ENCODE measurements at places on chromosomes 2 and 18.

- no peak for DNase-seq
Observed at GRCh38 chr2:147641651-147642050, 203.2 kb upstream of the ACVR2A start.

GRCh38 chr2:36163520-36164254, 191.9 kb upstream of the CRIM1 start:
- no peak for DNase-seq

- no peak for DNase-seq
Observed at GRCh38 chr2:185278761-185279160, 459.8 kb upstream of the FSIP2 start.

DNA sequence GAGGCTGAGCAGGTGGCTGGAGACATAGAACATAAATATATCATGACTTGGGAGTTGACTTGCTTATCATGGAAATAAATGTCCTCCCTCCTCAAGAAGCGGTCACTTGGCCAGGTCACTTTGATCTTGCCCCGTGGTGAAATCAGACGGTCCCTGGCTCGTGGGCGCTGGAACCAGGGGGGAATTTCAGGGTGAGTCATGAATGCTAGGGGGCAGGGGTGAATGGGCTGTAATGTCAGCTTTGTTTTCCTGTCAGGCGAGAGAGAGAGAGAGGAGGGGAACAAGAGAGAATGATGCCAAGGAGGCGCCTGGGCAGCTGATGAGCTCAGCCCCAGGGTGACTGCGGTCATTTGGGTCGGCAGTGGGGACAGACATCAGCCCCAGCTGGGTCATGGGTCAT, 47.7 kb downstream of the RRM2 start:
- DNase-seq = peak; percentile 34

DNA sequence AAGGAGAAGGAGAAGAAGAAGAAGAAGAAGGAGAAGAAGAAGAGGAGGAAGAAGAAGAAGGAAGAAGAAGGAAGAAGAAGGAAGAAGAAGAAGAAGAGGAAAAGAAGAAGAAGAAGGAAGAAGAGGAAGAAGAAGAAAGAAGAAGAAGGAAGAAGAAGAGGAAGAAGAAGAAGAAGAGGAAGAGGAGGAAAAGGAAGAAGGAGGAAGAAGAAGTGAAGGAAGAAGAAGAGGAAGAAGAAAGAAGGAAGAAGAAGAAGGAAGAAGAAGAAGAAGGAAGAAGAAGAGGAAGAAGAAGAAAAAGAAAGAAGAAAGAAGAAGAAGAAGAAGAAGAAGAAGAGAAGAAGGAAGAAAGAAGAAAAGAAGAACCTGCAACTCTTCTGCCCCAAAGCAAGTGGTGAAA, 942.0 kb downstream of the DPP10 start:
- DNase-seq = no peak

DNA sequence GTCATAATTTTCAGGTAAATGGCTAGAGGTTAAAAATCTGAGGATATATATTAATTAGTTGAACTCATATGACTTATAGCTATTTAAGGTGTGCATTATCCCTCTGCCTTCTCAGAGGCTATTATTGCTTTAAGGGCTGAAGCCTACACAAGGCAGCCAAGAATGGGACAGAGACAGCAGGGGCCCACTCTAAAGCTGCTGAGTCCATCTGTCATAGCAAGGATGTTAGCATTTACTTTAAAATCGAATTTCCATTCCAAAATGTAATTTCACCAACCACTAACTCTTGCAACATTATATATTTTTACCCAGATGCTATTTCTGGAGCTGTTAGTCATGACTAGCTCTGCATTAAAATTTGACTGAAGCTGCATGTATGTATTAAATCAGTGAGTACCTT, 236.3 kb upstream of the FSIP2 start:
- no peak for DNase-seq

GRCh38 chr18:71849407-71849806, 694.7 kb downstream of the CBLN2 start:
- DNase-seq = no peak

DNA sequence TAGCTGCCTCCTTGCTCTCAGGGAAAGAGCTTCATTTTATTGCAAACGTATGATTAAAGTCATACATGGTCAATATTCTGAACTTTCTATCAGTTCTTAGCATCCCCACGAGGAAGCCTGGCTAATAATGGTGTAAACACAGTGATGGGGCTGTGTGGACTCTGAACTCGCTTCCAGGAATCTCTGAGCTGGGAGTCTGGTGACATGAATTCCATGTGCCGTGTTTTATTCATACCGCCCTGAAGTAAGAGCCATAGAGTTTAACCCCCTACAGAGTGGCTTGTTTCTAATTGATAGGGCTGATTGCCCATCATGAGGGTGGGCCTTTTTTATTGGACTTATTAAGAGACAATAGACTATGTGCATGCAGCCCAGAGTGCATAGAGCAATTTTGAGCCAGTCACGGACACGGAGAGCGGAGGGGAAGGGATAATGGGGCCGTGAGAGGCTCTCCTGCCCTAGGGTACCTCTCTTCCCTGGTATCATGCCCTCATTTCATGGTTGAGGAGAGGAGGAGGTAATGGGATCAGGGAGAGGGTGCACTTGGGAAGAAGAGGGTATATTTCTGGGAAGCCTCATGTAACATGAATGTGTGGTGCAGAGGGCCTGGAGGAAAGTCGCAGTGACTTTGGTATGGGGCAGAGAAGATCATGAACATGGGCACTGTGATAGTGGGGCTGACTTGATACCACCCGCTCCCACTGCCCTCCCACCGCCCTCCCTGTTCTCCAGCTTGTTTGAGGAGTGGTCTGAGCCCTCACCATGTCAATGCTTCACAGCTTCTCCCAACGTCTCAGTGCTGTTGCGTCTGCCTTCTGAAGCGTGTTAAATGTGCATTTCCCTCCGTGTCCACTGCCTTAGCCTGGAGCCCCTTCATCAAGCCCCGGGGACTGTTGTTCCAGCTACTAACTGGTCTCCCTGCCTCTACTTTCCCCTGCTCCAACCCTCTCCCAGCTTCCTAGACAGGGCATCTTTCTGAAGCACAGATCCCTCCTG, 73.2 kb downstream of the IL1R2 start:
- peak; percentile 64 for DNase-seq

- DNase-seq = no peak
Observed at GRCh38 chr2:198966269-198966668, 491.5 kb downstream of the SATB2 start.

DNA sequence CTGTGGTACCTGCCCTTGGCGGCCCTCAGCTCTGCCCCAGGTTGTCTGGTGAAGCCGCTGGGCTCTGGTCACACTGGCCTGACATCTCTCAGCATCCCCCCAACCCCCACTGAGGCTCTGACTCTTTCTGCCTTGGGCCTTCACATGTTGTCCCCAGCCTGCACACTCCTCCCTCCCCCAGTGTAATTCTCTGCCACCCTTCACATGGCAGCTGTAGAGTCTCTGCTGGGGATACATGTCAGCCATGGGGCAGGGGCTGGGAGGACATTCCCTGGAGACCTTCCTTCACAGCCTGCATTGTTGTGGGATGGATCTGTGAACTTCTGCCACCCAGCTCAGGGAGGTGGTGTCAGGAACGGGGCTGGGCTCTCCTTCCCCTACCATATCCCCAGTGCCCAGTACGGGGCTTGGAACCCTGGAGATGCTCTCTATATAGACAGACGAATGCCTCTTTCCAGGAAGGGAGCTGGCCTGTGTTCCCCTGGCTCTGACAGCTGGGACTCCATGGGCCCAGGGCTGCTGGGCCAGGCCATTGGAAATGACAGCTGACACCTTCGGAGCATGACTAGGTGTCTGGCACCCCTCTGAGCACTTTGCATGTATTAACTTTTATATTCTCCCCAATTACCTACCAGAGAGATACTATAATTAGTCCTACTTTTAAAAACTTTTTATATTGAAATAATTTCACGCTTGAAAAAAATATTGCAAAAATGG, 151.5 kb downstream of the INHBB start:
- no peak for DNase-seq

GRCh38 chr2:159201360-159202063, 85.0 kb downstream of the WDSUB1 start:
- no peak for DNase-seq

DNA sequence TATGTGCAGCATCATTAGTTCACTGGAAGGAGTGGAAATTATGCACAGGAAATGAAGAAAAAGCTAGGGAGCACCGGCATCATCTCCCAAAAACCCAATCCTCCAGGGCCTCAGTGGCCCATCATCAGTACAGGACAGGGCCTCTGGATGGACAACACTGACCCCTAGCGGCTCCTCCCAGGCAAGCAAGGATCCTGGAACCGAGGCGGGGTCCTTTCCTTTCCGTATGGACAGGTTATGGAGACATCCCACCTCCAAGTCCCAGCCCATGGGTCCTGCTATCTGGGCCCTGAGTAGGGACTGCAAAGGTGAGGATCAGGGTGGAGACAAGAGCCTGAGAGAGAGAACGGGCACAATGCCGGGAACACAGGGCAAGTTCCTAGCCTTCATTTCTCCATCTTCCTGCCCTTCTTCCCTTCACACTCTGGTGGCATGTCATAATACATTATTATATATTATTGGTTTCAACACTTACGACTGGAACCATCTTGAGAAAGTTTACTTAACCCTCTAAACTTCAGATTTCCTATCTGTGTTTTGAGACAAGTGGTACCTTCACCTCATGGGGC, 68.2 kb downstream of the ZNF516 start:
- peak; percentile 30 for DNase-seq

GRCh38 chr2:231189171-231189530, 9.3 kb upstream of the ARMC9 start:
- DNase-seq = no peak

- DNase-seq = no peak
Observed at GRCh38 chr2:99753505-99753904, 263.7 kb upstream of the REV1 start.

DNA sequence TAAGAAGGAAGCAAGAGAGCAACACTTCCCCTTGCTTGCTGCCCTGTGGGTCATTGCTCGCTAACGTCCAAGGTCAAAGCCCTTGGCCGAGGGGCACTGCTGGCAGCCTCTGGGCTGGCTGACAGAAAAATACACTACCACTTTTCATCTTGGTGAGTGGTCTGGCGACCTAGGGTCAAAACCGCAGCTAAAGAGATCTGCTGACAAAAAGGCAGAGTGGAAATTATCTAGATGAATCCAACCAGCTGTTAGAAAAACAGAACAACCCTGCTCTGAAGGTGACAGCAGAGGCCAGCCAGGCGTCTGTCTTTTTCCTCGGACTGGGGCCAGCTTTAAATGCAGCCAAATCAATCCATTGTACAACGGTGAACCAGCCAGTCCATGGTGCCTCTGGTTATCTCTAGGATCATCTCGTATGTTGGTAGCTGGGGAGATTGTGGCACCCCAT, 92.6 kb downstream of the CD8B2 start:
- DNase-seq = no peak

DNA sequence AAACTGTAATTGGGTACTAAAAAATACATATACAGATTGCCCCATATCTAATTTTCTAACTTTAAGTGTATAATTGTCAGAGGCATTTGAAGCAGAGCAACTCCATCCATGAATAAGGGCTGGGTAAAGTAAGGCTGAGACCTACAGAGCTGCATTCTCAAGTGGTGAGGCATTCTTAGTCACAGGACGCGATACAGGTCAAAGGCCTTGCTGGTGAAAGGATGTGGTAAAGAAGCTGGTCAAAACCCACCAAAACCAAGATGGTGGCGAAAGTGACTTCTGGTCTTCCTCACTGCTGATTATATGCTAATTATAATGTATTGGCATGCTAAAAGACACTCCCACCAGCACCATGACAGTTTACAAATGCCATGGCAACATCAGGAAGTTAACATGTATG, 50.0 kb downstream of the SLC8A1 start:
- peak; percentile 97 for DNase-seq

GRCh38 chr18:31079973-31080372, 22.2 kb downstream of the DSC2 start:
- DNase-seq = no peak

GRCh38 chr2:186256540-186256939, 229.5 kb upstream of the ZC3H15 start:
- peak; percentile 55 for DNase-seq

GRCh38 chr2:126877041-126877440, 21.6 kb upstream of the TEX51 start:
- DNase-seq = no peak

DNA sequence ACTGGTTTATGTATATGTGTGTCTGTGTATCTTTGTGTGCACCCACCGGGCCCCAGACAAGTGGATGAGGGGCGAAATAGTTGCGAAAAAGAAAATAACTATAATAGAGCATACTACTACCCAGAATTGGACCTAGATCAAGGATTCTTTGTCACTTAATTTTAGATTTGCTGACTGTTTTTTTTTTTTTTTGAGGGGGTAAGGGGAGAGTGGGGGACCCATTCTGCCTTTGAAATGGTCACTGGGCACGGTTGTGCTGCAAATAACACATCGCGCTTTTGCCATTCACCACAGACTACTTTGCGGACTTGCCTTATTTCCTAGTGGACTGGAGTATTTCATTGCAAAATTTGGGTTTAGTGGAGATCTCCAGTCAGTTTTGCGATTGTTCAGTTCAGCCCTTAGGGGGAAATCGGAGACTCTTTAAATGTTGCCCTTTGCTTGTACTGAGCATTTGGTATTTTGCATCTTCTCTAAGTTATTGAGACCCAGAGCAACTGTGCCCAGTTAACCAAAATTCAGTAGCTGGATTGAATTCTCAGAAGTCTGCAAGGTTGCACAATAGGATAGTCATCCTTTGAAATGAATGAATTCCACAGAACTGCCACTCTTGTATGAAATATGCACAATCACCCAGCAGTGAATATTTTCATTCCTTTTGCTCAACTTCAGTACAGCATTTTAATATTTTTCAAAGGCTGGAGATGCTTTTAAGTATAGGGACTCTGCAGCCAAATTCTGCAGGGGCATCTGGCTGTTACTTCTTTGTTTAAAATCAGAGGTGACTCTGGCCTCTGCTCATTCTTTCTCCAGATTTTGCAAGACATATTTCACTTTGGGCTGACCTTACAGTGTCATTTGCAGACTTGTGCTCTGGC, 2.9 kb downstream of the TRIB2 start:
- DNase-seq = no peak

GRCh38 chr2:60832621-60833020, 48.8 kb upstream of the REL start:
- DNase-seq = no peak
